Left hindlimb (tissue), 1 donor: ENCODE measurements at places on chromosomes 2 and 18.

DNA sequence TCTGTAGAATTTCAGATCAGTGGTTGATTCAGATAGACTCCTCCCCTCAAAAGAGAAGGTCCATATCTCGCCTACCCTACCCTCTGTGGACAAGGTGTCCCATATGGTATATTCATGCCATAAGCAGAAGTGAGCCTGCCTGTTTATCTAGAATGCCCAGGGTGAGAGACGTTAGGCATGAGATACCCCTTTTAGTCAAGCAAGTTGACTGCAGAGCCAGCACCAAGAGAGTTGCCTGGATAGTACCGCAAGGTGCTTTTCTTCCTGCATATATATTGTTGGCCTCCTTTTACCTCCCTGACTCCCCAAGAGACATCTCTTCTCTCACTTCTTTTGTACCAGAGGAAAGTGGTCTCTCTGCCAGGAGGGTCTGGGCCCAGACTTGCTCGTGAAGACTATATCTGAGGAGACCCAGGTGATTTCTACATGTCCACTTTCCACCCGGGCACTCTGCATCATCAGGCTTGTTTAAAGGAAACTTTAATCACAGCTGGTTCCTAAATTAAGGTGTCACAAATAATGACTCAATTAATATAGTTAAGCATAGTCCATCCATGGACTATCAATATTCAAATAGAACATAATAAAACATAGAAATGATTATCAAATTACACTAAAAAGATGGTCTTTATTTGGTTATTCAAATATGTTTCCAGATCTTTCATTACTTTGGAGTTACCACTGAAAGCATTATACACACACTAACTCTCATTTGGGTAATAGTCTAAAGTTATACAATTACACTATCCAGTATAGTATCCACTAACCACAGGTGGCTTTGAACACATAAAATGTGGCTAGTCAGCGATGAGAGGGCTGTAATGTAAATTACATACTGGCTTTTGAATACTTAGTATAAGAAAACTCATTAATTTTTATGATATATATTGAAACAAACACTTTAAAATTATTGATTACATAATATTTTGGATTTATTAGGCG, 4.1 kb downstream of the ITGA4 start:
- DNase-seq: no peak

GRCh38 chr2:226303707-226304106, 495.9 kb downstream of the IRS1 start:
- no peak for DNase-seq

DNA sequence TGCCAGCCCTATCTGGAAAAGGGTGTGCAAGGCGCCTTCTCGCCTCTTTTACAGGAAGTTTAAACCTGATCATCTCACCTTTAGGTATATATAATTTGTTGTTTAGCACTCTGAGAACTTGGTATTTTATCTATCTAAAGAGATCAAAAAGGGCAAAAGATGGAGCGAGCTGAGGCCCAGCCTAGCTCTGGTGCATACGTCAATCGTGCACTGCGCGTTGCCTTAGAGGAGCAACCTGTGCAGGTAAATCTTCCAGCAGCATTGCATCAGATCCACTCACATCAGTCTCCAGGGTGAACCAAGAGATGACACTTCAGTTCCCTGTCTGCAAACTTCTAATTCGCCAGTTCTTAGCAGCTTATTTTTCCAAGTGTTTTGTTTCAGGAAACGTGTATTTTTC, 15.4 kb downstream of the BCL11A start:
- DNase-seq: no peak

GRCh38 chr2:215361211-215361875, 49.5 kb downstream of the ATIC start:
- no peak for DNase-seq

- no peak for DNase-seq
Observed at GRCh38 chr2:45011621-45012602, 2.7 kb upstream of the SIX2 start.
